T-helper 2 cell (primary cell): ENCODE measurements at places on chromosomes 1 and 21.

DNA sequence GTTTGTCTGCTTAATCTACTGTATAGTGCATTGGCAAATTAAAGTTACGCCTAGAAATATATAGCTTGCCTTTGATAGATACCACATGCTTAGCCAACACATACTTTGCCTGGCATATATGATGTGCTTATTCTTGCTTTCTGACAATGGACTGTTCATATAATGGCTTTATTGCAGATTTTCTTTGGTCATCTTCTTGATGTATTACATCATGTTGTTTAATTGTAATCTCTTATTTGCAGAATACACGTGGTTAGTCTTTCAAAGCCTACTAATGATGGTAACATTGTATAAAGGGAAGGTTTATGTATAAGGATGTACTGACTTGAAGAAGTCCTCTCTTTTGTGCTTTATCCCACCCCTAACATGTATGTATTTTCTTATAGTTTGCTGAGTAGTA is 201.5 kb downstream of the PDE4B start:
- DNase-seq = no peak

DNA sequence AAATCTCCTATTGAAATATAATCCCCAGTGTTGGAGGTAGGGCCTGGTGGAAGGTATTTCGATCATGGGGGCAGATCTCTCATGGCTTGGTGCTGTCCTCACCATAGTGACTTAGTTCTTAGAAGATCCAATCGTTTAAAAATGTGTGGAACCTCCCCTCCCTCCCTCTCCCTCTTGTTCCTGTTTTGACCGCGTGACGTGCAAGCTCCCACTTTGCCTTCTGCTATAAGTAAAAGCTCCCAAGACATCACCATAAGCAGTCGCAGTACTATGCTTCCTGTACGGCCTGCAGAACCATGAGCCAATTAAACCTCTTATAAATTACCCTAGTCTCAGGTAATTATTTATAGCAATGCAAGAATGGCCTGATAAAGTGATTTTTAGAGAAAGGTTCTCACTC is 10.9 kb upstream of the RGS2 start:
- DNase-seq = no peak

DNA sequence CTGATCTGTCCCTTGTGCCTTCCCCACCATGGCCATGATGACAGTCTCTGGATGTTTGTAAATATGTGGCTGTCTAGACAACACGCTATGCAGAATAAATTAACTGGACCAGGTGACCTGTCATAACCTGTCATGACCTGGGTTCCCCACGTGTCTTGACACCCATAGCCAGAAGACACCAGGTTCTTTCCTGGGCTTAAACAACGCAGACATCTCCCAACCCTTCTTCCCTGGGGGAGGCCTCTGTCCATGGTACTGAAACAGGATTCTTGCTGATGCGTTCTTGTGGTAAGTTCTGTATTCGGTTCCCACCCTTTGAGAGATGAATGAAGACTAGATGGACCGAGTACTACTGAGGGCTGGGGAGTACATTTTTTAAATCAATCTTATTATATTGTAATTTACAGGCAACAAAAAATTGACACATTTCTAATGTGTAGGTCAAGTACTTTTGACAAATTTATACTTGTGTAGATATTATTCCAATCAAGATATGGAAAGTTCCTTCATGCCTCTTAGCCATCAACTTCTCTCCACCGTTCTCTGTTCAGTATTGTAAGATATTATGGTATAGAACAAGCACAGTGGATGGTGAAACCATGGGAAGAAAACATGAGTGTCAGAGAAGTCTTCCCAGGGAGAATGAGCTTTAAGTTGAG is 738.8 kb downstream of the PTPRU start:
- no peak for DNase-seq

- no peak for DNase-seq
Observed at GRCh38 chr21:33668180-33668579, 25.9 kb downstream of the ITSN1 start.

- DNase-seq = no peak
Observed at GRCh38 chr1:112614460-112615065, 4.4 kb downstream of the ST7L start.

DNA sequence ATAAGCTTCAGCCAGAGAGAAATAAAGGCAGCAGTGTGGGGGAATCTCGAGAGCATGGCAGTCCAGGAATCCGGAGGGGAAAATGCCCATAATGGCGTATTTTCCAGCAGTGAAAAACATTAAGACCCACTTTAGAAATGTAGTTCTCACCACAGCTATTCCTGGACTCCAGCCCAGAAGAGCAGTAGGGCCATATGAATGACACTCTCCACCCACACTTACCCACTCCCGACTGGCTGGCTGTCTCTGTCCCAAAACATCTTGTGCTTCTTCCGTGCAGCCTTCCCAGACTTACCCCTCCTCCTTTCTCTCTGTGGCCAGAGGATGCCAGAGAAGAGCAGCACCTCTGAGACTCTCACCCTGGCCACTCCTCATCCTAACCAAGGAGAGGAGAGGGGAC is 56.4 kb downstream of the TRABD2B start:
- no peak for DNase-seq

GRCh38 chr1:7641587-7642417 is 129.3 kb upstream of the VAMP3 start:
- DNase-seq = no peak

- peak; percentile 65 for DNase-seq
Observed at GRCh38 chr1:92016720-92017316, 13.0 kb upstream of the EPHX4 start.

- no peak for DNase-seq
Observed at GRCh38 chr1:107704911-107705310, 260.1 kb downstream of the VAV3 start.

- no peak for DNase-seq
Observed at GRCh38 chr1:7255303-7256058, 470.2 kb downstream of the CAMTA1 start.

DNA sequence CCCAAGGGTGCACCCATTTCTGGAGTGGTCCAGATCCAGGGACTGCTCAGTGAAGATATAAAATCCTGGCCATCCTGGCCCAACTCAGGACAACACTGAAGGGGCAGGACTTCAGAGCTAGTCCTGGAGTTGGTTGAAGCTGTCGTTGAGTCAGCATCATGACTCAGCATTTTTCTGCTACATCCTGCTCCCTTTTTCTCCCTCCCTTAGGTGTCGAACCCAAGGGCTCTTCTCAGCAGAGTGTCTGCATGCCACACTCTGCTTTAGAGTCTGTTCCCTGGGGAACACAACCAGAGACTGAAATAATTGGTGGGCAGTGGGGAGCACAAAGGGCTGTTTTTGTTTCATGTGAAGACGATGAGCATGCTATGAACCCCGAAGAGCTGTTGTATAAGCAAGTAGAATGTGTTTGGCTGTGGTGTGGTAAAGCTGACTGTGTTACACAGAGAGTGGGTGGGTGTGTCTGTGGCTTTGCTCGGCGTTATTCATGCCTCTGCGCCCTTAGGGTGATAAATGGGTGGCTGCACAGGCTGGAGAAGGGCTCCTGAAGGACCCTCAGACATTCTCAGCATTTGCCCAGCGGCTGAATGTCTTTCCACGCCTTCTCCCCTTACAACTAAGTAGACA is 167.2 kb downstream of the CYYR1 start:
- no peak for DNase-seq

GRCh38 chr21:44010429-44010828 is 1.7 kb upstream of the TRAPPC10 start:
- DNase-seq = no peak

GRCh38 chr1:226786550-226786949 is 47.5 kb upstream of the ITPKB start:
- DNase-seq = peak; percentile 29

GRCh38 chr1:28926629-28927265 is 12.4 kb downstream of the EPB41 start:
- peak; percentile 78 for DNase-seq

DNA sequence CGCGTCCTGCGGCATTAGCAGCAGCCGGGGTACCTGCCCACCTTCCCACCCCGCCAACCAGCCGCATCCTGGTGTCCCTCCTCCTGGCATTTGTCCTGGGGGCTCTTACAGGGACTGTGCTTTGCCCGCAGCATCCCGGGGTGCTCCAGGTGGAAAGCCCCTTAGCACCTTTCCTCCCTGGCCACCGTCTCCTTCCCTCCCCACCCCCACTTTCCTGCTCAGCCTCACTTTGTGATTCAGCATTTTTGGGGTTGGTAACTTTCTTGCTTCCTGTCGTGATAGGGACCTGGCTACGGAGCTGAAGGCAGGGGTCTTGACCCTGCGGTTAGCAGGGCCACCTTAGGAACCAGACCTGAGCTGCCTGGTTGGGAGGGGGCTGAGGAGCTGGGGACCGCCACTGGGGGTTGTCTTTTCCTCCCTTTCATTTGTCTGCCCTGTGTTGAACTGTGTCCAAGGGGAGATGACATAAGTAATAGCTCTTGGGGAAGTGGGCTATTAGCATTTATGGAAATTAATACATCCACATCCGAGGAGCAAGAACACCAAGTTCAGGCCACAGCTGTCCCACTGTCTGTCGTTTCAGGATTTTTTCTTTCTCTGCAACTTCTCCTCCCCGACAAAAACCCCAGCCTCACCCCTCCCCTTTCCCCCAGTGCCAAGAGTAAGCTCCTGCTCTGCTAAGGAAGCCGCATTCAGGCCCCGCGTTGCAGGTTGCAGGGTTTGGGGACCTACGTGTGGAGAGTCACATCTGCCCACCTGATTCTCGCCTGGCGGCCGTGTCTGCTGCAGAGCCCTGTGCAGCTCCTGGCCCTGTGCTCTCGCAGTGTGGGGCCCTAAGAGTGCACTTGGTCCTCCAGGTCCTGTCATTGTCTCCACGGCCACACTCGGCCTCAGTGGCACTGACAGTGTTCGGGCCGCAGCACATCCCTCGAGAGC is 1.6 kb upstream of the NPHP4 start:
- peak; percentile 17 for DNase-seq

DNA sequence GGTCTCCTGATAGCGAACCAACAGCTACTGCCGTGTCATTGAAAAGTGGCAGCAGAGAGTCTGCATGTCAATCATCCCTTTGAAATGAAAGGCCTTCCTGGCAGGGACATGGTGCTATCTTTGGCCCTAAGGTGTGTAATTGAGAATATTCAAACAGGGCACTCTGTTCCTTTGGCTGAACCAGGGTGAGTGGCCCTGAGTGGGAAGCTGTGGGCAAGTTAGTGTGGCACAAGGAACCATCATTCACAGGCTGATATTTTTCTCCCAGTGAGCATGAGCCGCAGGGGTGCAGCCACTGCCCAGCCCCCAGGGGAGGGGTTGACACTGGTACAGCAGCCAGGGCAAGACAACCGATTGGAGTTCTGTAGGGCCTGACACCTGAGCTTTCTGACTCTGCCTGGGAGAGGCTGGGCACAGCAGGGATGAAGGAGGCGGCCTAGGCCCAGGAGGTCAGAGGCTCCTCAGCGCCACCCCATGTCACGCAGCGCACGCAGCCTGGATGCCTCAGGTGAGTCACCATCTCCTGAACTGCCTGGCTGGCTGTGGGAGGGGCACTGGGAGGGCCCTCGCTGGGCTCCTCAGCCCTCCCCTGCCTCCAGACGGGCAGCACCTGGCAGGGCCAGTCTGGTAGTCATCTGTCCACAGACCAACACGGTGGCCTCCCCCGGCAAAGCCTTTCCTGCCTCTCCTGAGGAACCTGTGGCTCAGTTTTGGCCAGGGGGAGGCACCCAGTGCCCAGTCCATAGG is 13.2 kb downstream of the QSOX1 start:
- DNase-seq = no peak

DNA sequence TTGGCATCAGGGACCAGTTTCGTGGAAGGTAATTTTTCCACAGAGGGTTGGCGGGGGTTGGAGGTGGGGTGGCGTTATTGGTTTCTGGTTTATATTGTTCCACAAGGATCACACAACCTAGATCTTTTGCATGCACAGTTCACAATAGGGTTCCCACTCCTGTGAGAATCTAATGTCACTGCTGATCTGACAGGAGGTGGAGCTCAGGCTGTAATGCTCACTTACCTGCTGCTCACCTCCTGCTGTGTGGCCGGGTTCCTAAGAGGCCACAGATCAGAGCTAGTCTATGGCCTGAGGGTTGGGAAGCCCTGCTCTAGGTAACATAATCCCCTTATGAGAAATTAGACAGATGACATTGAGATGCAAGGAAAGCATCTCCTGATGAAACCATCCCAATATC is 12.6 kb downstream of the GBP5 start:
- DNase-seq = no peak

- DNase-seq = no peak
Observed at GRCh38 chr1:33005117-33005837, 31.4 kb downstream of the AK2 start.

DNA sequence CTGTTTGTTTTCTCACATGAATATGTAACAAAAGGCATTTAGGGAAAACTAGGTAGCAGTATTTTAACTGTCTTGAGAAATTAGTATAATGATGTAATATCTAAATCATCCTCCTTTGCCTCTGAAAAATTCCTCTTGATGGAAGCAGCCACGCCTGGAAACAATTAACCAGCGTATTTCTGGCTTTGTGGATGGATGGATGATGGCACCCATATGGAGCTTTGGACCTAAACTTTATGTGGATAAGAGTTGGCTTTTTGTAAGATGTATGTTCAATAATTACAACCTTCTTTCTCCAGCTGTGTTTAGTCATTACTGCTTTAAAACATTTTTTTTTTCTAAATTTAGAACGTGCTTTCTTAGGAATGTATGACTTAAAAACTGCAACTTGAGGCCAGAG is 12.7 kb downstream of the CDCA8 start:
- DNase-seq = no peak

GRCh38 chr1:93501399-93501798 is 53.5 kb downstream of the FNBP1L start:
- no peak for DNase-seq

- DNase-seq = no peak
Observed at GRCh38 chr21:27244776-27245175, 277.9 kb upstream of the ADAMTS5 start.

GRCh38 chr1:1946540-1946939 is 27.5 kb upstream of the TMEM52 start:
- no peak for DNase-seq

DNA sequence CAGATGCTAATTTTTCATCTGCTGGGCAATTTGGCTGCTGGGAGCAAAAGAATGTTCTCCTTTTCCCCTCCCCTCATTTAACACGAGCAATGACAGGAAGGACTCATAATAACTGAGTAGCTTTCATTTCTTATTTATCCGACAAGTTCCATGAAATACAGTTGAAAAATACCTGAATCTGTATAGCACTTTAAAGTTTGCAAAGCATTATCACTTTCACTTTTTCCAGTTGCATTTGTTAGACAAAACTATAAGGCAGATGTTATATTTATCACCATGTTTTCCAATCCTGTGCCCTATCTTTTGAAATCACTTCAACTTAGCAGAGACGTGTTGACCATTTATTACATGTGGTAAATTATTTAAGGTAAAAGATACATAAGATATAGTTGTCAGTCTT is 350.6 kb upstream of the SGIP1 start:
- DNase-seq = no peak

DNA sequence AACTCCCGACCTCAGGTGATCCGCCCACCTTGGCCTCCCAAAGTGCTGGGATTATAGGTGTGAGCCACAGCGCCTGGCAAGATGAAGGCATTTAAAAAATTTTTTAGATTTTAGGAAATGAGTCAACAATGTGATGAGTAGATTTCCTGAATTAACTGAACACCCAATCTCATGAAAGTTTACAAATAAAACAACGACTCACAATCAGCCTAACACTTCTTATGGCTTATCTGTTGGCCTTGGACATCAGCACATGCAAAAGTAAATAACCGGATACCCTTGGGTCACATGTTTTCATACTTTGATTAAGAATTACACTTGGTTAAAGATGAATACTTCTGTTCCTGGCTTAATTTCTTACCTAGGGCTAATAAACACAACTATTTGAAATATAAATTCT is 3.0 kb downstream of the GNG12 start:
- DNase-seq = no peak

GRCh38 chr1:173717238-173717637 is 2.5 kb downstream of the KLHL20 start:
- DNase-seq = no peak
